ENCODE measurements at places on chromosomes 1 and 21.

- DNase-seq = no peak
These were observed 37.2 kb downstream of the ETNK2 start for GRCh38 chr1:204114606-204115005.

DNA sequence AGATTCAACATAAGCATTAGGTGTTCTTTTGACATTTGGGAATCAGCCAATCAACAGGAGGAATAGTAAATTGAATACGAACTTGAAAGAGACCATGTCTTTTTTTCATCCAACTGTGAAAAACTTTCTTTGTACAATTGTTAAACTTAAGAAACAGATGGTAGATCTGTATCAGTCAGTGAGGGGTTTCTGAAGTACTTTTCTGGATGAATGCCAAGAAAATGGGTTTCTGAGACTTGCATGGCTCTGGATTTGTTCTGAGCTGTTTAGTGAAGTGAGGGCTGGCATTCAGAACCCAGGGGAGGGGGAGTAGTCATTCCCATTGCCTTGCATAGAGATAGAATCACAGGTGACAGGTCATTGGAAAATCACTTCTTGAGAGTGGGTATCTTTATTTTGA, 37.4 kb downstream of the PTPRC start:
- no peak for DNase-seq

DNA sequence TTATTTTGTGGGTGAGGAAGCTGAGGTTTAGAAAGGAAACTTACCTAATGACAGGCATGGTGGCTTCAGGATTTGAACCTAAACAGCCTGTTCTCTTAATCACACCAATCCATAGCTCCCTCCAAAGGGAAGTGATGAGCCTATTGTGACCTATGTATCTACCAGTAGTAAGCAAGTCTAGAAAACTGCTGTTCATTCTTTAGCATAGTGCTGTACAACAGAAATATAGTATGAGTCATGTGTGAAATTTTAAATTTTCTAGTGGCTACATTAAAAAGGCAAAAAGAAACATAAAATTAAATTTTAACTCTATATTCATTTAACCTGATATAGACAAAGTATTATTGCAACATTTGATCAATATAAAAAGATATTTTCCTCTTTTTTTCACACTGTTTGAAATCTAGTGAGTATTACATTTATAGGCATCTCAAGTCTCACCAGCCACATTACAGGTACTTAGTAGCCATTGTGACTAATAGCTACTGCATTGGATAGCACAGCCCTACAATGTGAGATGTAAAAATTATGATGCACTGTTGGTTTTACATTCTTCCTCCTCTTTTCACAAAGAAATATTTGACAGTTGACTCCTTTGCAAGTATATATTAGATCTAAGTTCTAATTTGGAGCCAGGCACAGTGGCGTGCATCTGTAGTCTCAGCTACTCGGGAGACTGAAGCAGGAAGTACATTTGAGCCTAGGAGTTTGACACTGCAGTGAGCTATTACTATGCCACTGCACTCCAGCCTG, 16.6 kb downstream of the IPO9 start:
- DNase-seq = peak; percentile 58

GRCh38 chr1:59901770-59902388, 24.7 kb downstream of the CYP2J2 start:
- DNase-seq = no peak

GRCh38 chr1:90356101-90356500, 361.0 kb downstream of the BARHL2 start:
- no peak for DNase-seq

GRCh38 chr1:47388030-47388890, 27.8 kb upstream of the FOXE3 start:
- DNase-seq = no peak

- no peak for DNase-seq
These were observed 1603.7 kb downstream of the PLA2G4A start for GRCh38 chr1:188432427-188432826.

- DNase-seq = no peak
These were observed 33.7 kb downstream of the LRRC42 start for GRCh38 chr1:53979712-53980450.

DNA sequence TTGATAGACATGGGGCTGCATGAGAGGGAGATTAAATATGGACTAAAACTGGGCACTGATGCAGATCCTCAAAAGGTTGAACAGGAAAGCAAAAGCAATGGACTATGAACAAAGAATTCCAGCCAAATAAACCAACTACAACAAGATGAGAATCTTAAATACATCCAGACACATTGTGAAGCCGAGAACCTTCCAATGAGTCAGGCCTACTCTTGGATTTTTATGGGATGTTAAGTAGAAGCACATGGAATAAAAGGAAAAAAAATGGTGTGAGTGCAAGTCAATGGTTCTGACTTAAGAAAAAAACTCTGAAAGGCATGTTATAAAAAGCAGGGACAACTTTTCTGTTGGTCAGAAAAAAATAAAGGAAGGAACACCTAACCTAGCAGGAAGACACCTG, 227.2 kb downstream of the DPYD start:
- no peak for DNase-seq

- DNase-seq = no peak
These were observed 594.1 kb upstream of the PKN2 start for GRCh38 chr1:88089961-88090360.

- peak; percentile 85 for DNase-seq
These were observed 130.8 kb downstream of the HMCN1 start for GRCh38 chr1:185864889-185865517.

DNA sequence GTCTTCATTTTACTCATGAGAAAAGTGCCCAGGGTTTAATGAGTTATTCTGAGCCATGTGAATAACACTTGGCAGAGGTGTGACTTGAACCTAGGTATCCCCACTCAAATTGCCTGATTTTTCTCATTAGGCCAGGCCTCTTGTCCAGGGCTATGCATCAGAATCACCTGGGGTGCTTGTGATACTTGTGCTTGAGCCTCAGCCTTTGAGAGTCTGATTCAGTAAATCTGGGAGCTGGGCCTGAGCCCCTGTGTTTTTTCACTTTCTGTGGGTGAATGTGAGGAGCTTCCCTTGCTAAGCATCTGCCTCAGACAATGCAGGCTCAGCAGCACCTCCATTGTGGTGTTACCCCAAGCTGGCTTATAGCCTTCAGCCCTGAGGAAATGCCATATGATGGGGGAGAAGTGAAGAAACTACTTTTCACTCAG, 127.1 kb downstream of the S1PR1 start:
- DNase-seq = no peak

DNA sequence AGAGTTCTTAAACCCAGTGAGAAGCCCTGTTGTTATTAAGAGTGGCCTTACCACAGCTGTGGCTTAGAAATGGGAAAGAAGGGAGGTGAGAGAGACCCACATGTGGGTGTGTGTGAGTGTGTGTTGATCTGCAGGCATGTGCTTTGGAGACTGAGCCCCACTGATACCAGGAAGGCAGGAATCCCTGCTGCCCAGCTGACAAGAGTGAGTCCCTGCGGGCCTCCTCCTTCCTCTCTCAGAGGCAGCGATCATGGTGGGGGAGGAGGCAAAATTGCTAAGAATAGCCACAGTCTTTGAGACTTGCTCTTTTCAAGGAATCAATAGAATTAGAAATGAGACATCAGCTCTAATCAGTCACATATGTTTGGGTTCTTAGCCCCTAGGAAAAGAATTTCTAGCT, 87.0 kb upstream of the WARS2 start:
- no peak for DNase-seq

- no peak for DNase-seq
These were observed 46.7 kb downstream of the RGS4 start for GRCh38 chr1:163115887-163116286.

DNA sequence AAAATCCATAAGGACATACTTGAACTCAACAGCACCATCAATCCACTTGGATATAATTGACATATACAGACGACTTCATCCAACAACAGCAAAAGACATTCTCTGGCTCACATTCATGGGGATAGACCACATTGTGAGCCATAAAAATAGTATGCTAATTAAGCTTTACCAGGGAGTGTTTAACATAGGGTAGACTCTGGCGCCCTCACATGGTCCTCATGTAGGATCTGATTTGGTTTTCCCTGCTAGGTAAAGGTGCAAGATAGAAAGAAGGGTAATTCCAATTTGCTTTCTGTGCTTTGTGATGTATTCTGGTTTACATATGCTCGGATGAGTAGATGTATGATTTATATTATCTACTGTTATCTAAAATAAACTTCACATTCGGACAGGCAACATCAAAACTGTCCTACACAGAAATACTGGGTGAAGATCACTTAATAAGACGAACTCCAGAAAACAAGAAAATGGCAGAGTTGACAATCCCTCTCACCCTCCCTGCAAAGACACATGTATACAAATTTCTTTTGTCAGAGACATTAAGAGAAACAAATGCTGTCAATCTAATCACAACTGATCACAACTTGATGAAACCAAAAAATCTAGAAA, 27.7 kb downstream of the CR1L start:
- peak; percentile 48 for DNase-seq

GRCh38 chr1:148318123-148318903, 164.8 kb downstream of the PPIAL4G start:
- DNase-seq = no peak

DNA sequence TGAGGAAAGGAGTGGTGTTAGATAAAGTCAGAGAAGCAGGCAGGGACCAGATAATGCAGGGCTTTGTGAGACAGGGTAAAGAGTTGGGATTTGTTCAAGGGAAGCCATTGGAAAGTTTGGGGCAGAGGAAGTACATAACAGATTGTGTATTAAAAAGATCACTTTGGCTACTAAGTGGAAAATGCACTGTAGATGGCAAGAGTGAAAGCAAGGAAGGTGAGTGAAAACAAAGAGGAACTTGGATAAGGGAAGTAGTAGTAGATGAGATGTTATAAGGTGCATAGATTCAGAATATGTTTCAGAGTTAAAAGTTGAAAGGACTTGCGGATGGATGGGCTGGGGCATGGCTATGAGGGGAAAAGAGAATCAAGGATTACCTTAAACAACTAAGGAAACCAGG, 17.4 kb downstream of the MRPL39 start:
- DNase-seq = no peak

DNA sequence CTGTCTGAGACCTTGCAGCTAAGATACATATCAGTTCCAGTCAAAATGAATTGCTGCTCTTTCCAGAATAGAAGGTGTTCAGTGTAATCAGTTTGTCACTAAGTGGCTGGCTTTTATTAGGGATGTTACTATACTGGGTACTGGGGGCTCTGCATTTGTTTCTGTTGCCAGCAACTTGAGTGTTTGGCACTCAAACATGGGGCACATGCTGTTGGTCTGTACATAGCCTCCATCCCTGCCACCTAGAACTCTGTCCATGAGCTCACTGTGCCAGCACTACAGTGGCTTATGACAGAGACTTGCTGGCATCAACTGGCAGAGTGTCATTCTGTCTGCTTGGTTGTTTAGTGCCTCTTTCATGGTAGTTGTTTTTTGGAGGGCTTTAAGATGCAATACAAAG, 45.1 kb downstream of the RGSL1 start:
- no peak for DNase-seq

DNA sequence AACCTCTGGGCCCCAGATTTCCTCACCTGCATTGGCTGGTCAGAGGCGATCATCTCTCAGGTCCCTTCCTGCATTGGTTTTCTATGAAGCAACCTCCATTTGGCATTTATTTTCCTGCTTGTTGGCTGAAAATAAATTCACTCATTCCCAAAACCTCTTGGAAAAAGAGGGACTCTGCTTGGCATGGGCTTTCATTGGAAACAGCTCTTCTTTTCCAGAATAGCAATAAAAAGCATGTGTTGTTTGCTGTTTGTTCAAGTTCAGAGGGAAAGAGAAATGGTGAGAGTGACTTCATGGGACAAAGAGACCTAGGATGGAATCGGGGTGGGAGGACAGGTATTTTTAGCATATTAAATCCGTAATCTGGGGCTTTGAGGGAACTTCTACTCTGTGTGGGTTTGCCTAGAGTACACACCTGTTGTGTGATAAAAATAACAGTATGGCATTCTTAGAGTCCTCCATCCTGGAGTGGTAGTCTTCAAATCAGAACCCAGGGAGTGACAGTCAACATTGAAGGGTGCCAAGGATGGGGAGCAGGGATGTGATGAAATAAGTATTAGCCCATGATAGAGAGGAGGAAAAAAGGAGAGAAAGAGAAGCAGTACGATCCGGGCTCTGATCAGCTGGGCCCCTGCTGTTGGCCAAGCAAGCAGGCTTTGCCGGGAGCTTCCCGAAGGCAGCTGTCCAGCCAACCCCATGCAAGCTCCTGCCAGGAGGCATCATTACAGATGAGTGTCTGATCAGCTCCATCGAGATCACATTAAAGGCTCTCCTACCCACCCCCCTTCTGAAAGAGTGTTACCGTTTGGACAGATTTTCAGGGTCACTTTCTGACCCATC, 131.9 kb upstream of the NFIA start:
- no peak for DNase-seq

DNA sequence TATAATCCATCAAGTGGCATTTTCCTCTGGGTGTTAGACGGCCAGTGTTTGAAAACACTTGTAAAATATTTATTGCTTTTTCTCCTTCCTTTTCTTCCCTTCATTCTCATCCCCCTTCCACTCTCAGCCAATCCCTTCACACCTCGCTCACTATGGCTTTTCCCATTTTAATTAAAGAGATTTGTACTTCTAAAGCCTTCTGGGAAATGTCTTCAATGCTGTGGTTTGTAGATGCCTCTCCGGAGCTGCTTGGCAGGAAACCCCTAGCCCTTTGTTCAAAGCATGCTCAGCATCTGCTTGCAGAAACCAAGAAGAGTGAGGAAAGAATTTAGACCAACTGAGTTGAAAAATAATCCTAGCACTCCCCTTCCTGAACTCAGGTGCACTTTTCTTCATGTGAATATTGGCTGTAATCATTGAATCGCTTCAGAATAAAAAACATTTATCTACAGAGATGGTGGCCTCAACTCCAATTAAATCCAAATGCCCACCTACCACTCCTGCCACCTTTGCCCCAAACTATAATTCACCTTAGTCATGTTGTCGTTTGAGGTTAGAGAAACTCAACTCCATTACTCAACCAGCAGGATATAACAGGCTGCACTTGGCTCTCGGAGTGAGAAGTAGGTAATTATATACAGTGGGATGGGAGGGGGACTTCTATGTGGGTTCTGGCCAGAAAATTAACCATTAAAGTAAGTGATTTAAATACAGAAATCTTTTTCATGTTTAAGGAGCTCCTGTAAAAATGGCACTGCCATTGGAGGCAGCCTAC, 659.4 kb upstream of the CAMK1G start:
- DNase-seq = no peak

GRCh38 chr1:100469578-100469977, 68.4 kb upstream of the GPR88 start:
- no peak for DNase-seq

DNA sequence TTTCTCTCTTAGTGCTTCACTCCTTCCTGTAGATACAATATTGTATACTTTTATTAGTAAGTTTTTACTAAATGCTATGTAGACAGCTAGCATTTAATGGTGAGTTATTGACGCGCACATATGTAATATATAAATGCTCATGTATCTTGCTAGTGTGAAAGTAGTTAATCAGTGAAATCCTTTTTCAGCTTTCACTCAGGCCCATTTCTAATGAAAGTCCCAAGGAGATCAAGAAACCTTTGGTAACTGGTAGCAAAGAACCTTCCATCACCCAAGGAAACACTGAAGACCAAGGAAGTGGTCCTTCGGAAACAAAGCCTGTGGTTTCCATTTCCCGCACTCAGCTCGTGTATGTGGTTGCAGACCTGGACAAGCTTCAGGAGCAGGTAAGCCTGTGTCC, 27.2 kb downstream of the AGT start:
- no peak for DNase-seq

GRCh38 chr1:110637475-110637874, 31.3 kb upstream of the KCNA2 start:
- no peak for DNase-seq
